Activated T-helper 1 cell treated with Interleukin-2 at 50 U/mL for 16 hours (primary cell): ENCODE measurements at places on chromosomes 7 and 10.
A peak's percentile ranks its signal among the peaks of the same experiment; 100 is the strongest.

- no peak for DNase-seq
These were observed 57.0 kb downstream of the KAT6B start for GRCh38 chr10:74883428-74883827.

DNA sequence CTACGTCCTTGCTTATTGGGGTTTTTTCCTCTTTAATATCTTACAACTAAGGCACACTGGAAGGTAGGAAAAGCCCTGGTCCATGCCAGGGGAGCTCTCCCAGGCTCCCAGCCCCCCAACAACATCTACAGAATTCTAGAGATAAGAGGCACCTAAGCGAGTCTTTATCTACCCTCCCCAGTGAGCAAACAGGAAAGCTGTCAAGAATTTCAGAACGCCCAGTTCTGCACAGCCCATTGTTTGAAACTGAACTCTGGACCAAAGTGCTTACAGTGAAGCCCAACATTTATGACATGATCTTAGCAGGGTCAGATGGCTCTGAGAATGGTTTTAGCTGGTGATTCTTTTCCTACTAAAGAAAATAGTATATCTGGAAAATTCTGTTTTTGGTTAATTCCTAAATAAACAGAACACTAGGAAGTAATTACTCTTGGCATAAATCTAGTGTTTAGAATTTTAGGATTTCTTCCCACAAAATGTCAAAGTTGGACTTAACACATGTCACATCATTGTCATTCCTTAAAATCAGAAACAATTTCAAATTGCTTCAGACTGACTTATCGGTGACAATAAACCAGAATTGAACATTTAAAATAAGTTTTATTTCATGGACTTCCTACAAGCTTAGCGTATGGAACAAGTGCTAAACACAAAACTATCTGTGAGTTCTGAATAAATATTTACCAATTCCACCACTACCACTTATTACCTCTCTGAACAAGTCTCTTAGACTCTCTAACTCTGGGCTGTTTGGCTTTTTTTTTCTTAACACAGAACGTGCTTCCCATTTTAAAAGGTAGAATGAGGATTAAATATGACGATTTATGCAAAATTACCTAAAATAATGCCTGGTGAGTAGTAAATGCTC, 31.3 kb upstream of the RNF32 start:
- DNase-seq = no peak

DNA sequence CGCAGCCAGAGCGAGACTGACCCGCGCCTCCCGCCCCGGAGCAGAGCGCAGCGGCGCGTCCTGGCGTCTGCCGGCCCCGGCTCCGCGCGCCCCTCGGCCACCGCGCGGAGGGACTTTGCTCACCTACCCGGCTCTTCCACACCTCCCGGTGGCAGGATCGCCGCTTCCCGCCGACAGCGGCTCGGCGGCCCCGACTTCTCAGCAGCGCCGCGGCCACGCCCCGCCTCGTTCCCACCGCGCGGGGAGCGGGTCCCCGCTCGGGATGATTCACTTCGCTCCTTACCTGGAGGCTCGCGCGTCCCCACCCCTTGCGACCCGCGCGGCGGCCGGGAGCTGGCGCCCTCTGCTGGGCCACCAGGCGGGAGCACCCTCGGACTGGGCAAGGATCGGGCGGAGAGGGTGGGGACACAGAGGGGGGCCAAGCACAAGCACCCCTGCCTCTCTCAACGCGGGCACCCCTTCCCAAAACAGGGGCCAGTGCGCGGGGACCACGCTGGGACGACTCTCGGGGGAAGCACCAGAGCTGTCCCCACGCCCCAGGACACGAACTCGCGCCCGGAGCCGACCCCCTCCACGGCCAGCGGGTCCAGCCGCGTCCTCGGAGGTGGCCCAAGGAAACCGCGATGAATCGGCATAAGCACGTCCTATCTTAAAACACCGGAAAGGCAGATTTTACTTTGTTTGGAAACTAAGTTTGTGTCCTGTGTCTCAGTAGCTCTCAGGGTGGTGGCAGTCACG, 101.0 kb upstream of the SVIL start:
- DNase-seq = peak; percentile 74

DNA sequence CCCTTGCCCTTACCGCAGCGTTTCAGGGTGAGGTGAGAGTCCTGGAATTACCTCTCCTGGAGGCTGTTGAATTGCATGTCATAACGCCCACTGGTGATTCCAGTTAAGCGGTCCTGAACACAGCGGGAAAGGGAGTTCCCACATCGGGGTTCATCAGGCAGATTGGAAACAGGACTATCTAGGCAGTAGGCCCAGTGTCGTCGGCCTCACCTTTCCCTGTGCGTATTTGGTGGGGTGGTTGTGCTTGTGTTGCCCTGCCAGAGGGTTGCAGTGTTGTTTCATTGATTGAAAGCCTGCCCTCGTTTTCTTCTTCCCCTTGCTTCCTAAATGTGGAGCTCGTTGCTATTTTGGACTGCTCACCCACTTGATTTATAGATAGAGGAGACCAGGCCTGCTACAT, 10.6 kb upstream of the SUN1 start:
- DNase-seq = no peak

DNA sequence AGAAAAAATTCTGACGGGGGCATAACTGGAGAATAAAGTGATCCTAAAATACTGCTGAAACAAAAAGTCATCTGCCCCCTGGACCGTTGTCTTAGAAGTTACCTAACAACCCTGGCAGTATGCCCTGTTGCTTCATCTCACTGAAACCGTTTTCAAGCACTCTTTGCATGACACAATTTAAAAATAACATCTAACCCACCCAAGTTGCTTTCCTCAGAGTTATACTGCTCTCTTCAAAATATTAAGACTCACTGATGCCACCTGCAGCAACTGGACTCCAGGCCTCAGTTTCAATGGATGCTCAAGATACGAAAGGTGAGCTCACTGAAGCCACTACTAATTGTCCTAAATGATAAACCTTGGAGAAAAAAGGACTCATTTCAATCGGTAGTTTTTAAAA, 57.4 kb downstream of the CDK6 start:
- DNase-seq = no peak

DNA sequence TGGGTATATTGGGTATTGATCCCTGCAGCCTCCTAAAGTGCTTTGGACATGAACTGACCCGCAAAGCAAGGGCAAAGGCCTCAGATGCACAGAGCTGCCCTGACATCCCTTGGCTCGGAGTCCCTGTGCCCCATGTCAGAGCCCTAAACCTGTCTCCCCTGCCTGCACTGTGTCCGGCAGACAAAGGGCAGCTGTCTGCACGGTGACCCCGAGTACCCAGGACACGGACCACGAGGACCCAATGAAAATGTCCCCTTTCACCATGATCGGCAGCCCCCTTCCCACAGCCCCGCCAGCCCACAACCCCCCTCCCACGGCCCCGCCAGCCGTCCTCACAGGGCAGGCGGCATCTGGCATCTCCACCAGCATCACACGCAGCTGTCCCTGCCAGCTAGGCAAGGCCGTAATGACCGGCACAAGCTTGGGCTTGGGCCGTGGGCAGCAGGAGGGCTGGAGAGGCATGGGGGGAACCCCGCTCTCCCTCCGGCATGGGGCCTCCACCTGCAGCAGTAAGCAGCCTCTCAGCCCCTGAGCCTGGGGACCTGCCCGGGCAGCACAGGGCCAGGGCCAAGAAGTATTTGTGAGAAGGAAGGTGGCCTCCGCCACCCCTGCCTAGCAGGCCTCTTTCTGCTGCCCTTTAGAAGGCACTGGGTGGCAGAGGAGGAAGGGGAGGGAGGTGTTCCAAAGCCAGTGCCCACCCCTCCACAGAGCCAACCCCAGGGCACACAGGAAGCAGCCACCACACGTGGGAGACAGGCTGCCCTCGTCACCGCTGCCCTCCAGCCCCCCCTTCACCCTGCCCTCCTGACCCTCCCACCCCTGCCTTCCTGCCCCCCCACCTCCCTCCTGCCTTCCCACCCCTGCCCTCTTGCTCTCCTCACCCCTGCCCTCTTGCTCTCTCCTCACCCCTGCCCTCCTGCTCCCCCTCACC, 10.1 kb downstream of the NUDT1 start:
- no peak for DNase-seq

DNA sequence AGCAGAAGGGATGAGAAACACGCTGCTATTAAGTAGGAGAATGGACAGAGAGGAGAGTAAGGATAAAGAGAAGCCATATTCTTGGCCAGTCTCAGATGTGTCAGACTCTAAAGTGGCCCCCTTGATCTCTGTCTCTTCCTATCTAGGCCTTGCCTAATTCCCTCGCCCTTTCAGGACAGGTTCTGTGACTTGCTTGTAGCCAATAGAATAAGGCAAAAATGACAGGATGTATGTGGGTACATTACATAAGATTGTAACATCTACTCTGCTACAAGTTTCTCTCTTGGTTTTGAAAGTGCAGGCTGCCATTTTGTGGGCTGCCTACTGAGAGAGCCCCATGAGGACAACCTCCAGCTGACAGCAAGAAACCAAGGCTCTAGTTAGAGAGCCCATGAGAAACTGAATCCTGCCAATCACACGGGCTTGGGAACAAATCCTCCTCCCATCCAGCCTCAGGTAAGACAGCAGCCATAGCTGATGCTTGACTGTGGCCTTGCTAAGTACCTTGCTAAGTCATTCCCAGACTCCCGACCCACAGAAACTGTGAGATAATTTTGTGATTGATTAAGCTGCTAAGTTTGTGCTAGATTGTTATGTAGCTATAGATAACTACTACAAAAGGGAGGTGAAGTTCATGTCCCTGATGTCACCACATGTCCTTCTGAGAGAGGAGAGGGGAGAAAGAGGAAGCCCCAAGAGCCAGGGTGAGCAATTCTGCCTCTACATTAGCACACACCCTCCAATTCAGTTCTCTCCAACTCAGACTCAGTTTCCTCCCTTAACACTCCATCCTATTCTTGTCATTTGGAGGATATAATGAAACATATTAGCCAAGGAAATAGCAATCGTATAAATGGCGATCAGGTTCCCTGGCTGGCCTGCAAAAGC, 185.5 kb downstream of the SGMS1 start:
- no peak for DNase-seq

GRCh38 chr10:119409385-119409784, 133.1 kb downstream of the RGS10 start:
- no peak for DNase-seq

DNA sequence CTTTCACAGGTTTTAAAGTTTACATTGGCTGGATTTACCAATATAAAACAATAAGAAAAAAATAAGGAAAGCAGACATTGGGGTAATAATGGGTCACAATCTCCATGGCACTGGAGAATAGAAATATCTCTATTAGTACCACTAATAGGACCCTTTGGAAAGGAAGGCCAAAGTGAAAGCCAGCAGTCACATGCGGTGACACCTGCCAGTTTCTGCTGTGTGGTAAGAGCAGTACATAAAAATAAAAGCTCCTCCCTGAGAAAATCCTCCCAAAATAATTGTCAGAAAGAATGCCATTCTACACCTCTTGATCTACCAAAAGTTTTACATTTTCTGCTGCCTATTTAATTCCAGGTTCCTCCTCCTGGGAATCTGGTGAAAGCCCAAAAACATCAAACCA, 30.4 kb upstream of the SLC13A1 start:
- no peak for DNase-seq

GRCh38 chr7:1729773-1730172, 59.7 kb downstream of the ELFN1 start:
- no peak for DNase-seq

- no peak for DNase-seq
These were observed 58.1 kb downstream of the CSGALNACT2 start for GRCh38 chr10:43196131-43196980.

- no peak for DNase-seq
These were observed 27.1 kb downstream of the LRRC20 start for GRCh38 chr10:70355051-70356021.

DNA sequence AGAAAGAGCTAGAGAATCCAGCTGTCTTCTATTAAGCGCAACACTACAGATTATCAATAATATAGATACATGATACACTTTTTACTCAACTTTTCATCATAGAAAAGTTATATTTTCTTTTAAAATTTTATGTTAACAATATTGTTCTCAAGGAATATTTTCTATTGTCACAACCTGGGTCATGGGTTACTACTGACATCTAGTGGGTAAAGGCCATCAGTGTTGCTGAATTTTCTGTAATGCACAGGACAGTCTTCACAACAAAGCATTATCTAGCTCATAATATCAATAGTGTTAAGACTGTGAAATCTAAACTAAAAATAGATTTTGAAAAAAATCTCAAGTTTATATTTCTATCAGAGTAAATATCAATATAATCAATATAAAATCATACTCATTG, 209.8 kb downstream of the ZNF33B start:
- no peak for DNase-seq

- DNase-seq = no peak
These were observed 60.0 kb downstream of the DGKB start for GRCh38 chr7:14842523-14842922.

DNA sequence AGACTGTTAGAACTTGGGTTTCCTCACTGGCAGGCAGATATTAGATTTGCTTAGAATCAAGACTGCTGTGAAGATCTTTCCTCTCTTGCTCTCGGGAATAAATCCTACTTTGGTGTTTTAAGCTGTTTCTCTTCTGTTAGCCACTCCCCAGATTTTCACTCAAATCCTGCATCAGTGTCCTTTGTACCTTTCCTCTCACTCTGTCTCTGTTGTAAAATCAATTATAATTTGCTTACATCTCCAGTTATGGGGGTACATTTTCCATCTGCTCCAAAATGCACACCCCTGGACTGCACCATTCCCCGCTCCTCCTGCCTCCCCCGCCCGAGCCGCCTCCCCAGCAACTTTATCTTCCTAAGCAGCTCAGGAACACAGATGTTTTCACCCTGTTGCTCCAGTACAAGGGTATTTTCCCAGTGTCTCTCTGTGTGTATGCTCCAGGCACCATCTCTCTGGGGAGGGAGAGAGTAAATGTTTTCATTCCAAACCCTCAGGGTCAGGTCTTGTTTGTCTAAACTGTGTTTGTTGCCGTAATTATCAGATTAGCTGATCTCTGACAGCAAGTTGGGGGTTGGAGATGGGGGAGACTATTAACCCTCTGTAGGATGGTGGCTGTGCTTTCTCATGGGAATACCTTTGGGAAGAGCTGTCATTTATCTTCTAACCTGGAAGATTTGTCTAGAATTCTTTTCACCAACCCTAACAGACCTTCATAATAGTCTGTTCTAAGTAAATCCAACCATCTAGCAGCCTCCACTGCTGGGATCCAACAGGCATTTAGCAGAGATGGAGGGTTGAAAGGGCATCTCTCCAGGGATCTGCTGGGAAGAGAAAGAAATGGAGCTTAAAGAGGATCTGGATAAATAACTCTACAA, 20.4 kb upstream of the GOT1 start:
- no peak for DNase-seq

- DNase-seq = no peak
These were observed 26.3 kb upstream of the CCDC7 start for GRCh38 chr10:32419615-32420014.

GRCh38 chr7:43785420-43785819, 26.9 kb downstream of the BLVRA start:
- no peak for DNase-seq

- DNase-seq = no peak
These were observed 63.4 kb downstream of the DAGLB start for GRCh38 chr7:6384327-6384726.

DNA sequence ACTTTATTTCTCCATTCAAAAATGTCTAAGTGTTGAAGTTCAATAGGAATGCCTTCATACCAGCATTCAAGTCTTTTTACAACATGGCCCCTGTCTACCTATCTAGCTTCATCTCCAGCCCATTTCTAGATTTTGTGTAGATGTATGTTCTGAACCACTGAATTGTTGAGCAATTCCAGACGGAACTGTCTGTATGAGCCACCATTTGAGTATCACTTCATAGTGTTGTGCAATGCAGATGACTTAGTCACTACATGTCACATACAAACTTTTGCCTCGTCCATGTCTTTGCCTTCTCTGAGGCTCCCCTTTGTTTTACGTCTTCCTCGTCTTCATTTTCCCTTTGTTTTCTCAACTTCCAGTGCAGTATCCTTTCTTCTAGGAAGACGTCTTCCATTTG, 118.1 kb downstream of the INHBA start:
- no peak for DNase-seq
